ENCODE measurements at places on chromosomes 12 and 14.

DNA sequence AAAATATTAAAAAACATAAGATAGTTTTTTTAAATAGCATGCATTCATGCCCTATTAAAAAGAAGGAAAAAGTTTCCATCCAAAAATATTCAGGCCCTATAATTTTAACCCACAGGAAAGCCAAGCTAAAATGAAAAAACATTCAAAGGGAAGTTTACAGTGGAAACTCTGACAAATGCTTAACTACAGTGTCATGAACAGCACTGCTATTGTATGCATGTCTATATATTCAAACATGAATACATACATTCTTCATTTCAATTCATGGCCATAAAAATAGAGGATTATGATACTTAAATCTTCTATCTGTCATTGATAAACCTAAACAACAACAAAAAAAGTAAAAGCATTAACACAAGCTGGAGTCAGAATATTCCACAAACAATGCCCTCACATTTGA is 67.4 kb downstream of the PPP2R5E start:
- DNase-seq: no peak

- no peak for DNase-seq
These were observed 128.2 kb upstream of the RTL1 start for GRCh38 chr14:101031721-101032120.

DNA sequence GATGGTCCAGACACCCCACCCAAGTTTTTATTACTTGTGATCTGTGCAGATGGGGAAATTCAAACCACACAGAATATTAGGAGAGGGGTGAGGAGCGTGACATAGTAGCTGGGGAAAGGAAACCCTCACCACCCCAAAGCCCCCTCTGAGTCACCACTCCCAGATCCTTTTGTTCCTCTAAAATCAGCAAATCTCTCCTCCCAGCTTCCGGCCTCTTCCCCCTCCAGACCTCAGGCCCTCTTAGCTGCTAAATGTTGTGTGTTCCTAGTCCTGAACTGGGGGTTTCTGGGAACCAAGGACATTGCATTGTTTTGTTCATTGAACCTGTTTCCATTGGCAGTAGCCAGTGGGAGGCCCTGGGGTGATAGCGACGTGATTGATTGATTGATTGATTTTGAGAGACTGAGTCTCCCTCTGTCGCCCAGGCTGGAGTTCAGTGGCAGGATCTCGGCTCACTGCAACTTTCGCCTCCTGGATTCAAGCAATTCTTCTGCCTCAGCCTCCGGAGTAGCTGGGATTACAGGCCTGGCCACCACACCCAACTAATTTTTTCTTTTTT is 5.9 kb upstream of the ORAI1 start:
- DNase-seq: no peak

GRCh38 chr12:85130646-85131045 is 94.5 kb downstream of the LRRIQ1 start:
- no peak for DNase-seq

DNA sequence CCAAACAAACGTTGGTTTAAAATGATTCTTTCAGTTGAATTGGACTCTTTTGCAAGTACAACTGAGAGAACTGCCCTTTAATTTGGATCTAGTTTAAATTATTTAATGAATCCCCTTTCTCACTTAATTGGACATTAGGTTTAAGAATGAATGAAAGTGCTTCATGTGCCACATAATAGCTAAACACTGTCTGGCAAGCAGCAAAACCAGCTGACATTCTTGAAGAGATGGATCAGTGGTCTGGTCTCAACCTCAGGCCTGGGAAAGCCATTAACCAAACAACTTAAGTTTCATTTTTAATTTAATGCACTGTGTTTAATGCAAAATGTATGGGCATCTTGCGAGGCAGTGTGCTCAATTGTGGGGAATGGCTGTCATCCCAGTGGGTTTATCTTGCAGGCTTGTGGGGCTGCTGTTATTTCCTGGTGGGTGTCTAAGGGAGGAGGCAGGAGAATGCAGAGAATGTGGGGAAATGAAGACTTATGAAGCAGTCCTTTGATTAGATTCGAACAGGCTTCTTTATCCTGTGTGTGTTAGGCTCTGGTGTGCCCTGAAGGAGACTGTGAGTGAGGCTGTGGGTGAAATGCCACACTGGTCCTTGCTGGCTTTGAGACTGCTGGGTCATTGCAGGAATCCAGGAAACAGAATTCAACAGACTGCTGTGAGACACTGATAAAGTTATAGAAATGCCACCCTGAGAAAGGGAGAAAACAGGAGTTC is 144.1 kb upstream of the PELI2 start:
- DNase-seq: no peak

DNA sequence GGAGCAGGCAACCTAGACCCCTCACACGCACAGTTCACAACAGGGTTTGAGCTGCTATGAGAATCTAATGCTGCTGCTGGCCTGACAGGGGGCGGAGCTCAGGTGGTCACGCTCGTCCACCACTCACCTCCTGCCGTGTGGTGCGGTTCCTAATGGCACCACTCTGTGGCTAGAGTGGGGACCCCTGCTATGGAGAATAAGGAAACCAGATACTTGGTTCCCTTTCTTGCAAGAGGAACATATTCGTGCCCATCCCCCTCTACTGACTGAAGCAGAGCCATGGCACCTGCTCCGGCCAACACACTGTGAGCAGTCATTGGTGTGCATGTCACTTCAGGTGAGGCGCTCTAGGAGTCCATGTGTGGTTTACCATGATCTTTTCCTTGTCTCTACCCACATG is 30.4 kb upstream of the RIMBP2 start:
- DNase-seq: no peak

GRCh38 chr12:95116773-95117172 is 43.4 kb upstream of the NR2C1 start:
- no peak for DNase-seq

- DNase-seq: no peak
These were observed 29.7 kb upstream of the DYNC1H1 start for GRCh38 chr14:101934601-101935150.

DNA sequence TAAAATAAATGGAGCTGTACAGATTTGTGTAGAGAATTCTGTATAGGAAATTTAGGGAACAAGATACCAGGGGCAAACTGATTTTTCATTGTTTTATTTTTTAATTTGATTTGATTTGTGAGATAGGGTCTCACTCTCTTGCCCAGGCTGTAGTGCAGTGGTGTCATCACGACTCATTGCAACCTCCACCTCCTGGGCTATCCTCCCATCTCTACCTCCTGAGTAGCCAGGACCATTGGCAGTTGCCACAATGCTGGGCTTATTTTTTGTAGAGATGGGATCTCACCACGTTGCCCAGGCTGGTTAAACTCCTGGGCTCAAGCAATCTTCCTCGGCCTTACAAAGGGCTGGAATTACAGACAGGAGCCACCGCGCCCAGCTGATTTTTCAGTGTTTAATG is 18.0 kb upstream of the TBK1 start:
- no peak for DNase-seq

DNA sequence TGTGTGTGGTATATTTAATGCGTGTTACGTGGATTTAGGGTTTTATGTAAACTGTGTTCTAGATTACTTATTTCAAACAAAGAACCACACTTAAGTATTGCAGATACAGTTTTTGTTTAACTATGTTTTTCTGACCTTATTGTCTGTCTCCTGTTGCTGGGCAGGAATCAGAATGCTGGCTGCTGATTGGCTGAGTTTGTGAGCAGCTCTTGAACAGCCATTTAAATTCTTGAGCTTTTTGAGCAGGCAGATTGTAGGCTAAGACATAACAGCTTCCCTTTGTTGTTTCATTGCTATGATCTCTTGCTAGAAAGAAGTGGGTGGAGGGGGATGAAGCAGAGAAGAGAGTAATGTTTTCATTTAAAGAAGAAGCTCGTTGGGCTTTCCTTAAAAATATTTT is 52.2 kb downstream of the ATF7IP start:
- DNase-seq: no peak

DNA sequence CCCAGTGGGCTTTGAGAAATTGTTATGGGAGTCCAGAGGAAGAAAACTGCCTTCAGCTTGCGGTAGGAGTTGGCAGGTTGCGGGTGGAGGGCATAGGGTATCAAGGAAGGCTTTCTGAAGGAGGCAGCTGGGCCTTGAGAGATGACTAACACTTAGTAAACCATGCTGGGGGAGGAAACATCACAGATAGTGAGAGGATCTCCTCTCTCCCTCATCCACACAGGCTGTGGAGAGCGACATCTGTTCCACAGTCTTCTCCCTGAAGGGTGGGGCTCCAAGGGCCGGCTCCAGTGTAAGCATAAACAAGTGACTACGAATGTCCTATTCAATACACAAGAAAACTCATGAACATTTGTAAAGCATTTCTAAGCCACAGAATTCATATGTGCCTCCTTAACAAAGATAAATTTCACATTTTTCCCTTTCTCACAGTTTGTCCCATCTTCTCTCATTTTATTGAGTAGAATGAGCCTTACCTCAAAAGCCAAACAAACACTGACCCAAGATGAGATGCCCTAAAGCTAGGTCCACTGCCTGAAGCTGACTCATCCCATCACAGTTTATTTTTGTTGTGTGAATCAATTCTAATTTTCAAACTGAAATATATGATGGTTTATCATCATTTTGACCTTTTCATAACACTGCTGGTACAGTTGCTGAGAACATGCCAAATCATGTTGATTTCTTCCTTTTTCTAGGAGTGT is 227.9 kb downstream of the SLC25A21 start:
- DNase-seq: no peak

GRCh38 chr14:58912287-58912686 is 274.5 kb downstream of the DACT1 start:
- no peak for DNase-seq

- no peak for DNase-seq
These were observed 89.9 kb downstream of the BICD1 start for GRCh38 chr12:32196250-32197198.

- DNase-seq: no peak
These were observed 17.9 kb downstream of the HRK start for GRCh38 chr12:116863275-116863767.

- DNase-seq: no peak
These were observed 42.5 kb upstream of the PPP1CC start for GRCh38 chr12:110785240-110785639.

DNA sequence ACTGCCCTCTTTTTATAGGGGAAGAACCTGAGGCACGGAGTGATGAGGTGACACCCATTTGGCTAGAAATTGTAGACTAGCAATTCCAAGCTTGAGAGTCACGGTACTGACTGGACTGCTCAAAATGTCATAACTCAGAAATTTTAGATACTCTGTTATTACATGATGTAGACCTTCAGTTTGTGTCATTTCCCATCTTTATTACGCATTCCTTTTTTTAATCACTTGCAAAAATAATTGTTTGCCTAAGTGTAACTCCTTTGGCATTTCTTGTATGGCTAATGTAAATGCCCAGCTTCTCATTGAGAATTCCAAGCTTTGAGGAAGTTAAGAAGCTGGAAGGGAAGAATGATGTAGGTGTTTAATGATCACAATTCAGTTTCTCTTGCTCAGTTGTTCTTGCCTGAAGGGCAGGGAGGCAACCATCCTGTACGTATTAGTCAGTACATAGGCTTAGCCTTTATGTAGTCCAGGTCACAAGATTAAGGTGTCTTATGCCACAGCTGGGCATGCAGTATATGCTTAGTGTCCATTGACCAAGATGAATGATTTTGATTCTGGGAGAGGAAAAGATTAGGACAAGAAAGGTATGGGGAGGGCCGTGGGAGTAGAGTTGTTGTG is 68.2 kb upstream of the EVL start:
- DNase-seq: no peak

- DNase-seq: no peak
These were observed 58.4 kb upstream of the OTX2 start for GRCh38 chr14:56868660-56869059.

GRCh38 chr12:94320109-94320508 is 139.6 kb downstream of the CEP83 start:
- DNase-seq: no peak

GRCh38 chr14:96817750-96818666 is 20.8 kb downstream of the VRK1 start:
- DNase-seq: no peak

DNA sequence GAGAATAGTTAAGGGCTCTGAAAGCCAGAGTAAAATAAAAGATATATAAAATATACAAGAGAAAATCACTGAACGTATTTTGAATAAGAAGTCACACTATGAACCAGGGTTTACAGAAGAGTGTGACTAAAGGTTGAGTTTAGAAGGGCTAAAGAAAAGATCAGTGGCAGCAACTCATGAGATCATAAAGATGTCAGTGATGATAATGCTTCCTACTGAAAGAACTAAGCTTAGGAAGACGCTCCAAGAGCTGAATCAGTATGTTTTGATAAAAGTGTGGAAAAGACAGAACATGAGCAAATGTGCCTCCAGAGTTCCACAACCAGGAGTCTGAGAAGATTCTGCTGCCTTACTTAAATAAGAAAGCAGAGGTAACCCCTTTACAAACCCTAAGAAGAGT is 74.6 kb downstream of the KITLG start:
- DNase-seq: no peak

- DNase-seq: no peak
These were observed 17.0 kb downstream of the SIX1 start for GRCh38 chr14:60632257-60632656.

DNA sequence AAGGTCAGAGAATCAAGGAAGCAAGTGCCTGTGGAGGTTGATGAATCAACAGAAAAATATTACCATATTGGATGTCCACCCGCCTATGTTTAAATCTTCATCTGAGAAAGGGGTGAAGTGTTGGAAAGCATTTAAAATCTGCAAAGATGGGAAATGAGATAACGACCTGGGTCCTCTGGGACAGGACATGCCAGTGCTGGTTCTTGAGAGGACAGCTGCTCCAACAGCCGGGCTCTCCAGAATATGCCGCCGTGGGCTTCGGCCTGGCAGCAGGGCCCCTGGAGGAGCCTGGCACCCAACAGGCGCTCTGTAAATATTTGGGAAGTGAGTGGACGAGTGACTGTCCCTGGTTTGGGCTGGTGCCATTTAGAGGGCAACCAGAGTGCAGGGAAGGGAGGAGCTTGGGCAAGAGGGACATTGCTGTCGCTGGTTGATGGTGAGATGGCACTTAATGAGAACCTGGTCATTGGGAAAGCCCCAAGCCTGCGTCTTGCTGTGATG is 129.9 kb downstream of the KCNA5 start:
- DNase-seq: no peak

DNA sequence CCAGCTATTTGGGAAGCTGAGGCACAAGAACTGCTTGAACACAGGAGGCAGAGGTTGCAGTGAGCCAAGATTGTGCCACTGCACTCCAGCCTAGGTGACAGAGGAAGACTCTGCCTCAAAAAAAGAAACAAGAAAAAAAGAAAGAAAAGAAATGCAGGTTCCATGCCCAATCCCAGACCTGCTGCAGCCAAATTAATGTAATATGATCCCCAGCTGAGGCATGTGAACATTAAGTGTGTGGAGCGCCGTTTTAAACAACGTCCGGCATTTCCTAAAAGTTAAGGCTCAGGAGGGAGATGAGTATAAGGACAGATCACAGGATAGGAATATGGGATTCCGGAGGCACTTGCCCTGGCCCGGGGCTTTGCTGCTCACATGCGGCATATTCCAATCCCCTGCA is 162.9 kb downstream of the KSR2 start:
- DNase-seq: no peak

DNA sequence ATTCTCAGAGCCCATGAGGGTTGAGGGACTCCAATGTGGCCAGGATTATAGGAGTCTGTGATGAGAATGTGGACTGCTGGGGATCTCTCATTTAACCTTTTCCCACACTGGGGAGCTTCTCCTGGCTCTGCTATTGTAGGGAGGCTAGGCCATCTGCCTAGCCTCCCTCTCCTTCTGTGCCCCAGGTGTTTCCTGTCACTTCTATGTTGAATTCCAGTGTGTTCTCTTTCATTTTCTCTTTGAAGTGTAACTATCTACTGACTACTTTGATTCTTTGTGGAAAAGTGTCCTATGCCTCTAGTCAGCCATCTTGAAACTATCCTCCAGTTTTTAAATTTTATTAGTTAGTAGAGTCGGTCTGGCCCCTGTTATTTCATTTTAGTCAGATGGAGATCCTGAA is 53.4 kb upstream of the ABCD2 start:
- DNase-seq: no peak

- DNase-seq: no peak
These were observed 84.7 kb upstream of the CEP83 start for GRCh38 chr12:94544355-94544754.

Measured in GM20000 (cell line).